Kidney (tissue), 22 donors: ENCODE measurements at places on chromosomes 1 and 21. TPM values are rescaled to one million over a fixed set of nuclear protein-coding genes. Genes with fewer than 3 reads are reported as not detected.

- DNase-seq = no peak
These were observed 711.2 kb downstream of the MRPL39 start for GRCh38 chr21:24895885-24896734.

NEXN gene
- 6.5 TPM for polyA plus RNA-seq

CTH gene
- polyA plus RNA-seq = 7.5 TPM

GRCh38 chr1:225440380-225441221 lies 12.8 kb upstream of the LBR start:
- DNase-seq = no peak

DNA sequence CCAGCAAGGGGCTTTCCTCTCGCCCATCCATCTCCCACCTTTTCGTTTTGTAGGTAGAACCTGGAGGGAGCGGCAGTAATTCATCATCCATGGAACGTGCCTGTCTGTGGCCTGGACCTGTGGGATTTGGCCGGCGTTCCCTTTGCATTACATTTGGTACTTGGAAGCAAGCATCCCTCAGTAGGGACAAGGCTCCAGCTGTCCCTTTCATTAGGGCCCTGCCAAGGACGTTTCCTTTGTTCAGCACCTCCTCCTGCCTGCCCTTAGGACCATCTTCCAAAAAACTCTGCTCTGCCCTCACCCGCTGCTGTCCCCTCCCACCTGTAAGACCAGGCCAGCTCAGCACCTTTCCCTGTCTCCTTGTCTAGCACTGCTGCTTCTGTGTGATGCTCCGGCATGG lies 62.1 kb downstream of the RYR2 start:
- no peak for DNase-seq

GRCh38 chr1:8866173-8866791 lies 12.2 kb downstream of the ENO1 start:
- DNase-seq = no peak

DNA sequence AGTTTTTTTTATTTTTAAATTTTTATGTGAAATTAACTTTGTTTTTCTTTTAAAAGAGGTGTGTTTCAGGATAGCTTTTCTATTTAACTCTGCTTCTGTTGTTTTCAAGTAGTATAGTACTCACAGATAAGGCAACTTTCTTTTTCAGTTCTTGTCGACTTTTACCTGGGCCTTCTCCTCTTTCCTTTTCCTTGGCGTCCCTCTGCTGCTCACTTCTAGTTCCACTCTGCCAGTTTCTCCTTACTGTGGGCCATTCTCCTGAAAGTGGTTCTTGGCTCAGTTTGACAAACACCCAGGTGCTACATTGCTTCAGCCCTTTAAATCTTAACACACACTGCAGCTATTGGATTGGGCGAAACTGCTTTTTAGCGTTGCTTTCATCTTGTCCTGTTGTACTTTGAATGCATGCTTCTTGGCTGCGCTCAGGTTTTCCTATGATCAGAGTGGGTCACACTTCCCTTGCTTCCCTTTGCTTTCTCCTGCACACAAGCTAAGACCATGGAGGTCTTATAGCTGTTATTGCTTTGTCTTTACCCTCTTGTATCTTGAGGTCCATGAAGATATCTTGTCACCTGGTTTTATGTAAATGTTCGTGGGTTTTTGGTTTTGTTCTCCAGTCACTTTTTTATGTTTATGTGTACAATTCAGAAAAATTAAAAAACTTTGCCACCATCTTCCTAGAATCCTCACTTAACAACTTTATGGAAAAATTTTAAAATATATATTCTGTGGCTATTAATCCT lies 21.6 kb downstream of the GABPA start:
- no peak for DNase-seq

GRCh38 chr21:38992737-38993136 lies 187.0 kb downstream of the ETS2 start:
- no peak for DNase-seq

DNA sequence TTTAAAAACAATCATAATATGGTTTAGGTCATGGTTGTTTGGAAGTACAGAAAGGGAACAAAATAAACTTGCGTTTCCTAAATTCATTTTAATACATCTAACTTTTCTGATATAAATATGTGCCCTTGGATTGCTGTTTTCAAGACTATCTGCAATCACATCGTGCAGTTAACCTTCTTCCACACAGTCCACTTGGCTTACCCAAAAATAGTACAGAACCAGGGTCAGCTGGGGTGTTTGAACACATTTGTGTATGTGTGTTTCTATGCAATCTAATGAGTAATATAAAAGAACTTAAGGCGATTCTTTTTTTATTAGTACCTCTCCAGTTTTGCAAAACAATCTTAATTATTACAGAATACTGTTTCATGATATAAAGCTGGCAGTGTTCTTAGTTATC lies 19.9 kb downstream of the SAMSN1 start:
- no peak for DNase-seq

GRCh38 chr21:39215078-39215477 lies 31.8 kb upstream of the PSMG1 start:
- no peak for DNase-seq

LGR6 gene
- polyA plus RNA-seq = 1.8 TPM

DNA sequence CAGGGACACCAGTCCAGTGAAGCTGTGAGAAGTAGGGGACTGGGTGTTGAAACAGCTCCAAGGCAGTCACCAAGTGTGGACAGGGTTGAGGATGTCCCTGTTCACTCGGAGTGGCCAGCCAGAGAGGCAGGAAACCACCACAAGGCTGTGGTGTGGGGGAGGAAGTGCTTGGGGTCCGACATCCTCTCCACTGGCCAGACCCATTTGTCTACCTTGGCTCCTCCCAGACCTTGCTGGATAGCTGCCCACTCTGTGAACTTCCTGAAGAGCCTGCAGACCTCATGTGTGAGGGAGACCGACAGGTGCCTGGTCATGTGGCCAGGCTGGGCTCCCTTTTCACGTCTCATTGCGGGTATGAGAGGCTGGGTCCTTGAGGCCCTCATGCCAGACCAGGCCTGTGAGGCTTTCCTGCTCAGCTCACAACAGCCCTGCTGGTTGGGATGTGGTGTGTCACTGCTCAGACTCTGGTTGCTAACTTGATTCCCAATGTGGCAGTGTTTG lies 21.8 kb downstream of the CYP4B1 start:
- DNase-seq = no peak

NBPF4 gene
- not detected for polyA plus RNA-seq

DNA sequence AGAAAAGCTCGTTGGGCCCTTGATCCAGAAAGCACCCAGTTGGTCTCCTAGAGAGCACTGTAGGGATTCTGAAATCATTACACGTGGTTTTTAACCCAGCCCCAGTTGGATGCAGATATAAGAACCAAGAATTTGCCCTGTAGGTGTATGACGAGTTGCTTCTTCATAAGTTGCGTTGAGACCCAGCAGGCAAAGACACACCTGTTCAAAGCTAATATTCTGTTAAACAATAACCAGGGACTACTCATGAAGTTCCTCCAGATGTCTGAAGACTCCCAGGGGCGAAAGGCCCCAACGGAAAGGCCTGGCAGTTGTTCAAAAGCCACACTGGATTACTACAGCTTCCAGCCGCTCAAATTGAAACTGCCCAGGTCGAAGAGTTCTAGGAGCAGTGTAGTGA lies 88.6 kb upstream of the HNRNPU start:
- DNase-seq = no peak

DNA sequence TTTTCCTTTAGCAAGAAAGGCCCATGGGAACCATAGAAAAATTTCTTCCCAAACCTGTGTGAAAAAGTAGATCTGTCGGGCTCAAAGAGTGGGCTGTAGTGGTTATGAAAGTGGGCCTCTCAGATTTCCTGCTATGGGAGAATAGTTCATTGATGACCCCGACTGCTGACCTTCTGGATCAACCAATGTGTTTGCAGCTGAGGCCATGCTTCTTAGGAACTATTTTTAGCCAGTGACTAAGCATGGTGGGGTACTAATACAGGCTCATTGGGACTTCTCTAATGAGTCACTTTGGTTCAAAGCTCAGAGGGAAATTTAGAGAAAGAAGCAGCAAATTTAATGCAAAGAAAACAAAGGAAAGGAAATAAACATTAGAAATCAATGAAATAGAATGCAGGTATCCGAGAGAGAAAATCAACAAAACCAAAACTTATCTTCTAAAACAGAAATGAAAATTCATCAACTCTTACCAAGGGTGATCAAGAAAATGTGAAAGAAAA lies 12.6 kb upstream of the PSMA5 start:
- DNase-seq = peak; percentile 2

- DNase-seq = no peak
These were observed 793.8 kb downstream of the PLA2G4A start for GRCh38 chr1:187622545-187622944.

DNA sequence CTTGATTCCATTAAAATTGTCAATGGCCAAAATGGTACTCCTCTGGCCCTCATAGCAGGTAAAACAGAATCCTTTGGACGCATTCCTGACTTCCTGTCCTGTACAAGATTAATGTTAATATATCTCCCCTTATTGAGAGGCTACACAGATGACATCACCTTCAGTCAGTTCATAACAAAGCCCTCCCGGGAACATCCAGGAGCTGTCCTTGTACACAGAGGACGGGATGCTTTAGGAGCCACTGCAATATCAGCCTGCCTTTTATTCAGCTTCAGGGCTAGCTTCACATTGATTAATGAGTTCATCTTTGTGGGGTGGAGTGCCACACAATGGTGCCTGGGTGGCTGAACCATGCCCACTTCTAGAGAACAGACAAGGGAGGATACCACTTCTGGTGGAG lies 235.1 kb downstream of the NRIP1 start:
- DNase-seq = no peak

GRCh38 chr1:67579623-67580394 lies 105.2 kb upstream of the GADD45A start:
- no peak for DNase-seq
